Activated T-cell treated with anti-CD3 and anti-CD28 coated beads, Interleukin-2, amount 50 U/mL, for 1 hour (primary cell): ENCODE measurements at places on chromosomes 13 and 19.

DNA sequence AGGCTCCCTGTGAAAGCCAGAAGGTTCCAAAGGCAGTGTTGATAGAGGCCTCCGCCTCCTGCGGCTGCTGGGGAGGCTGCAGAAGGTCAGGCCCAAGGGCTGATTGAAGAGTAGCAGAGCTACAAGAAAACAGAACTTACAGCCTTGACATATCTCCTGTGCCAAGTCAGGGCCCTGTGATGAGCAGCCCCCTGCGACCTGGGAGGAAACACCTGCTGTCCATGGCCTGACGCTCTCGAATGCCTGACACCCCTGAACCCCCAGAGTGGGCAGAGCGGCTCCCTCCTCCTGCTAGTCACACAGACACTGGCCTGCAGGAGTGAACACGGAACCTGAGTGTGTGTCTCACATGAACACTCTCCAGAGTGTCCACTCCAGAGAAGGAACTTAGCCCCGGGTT lies 38.2 kb upstream of the TUBGCP3 start:
- DNase-seq: no peak

DNA sequence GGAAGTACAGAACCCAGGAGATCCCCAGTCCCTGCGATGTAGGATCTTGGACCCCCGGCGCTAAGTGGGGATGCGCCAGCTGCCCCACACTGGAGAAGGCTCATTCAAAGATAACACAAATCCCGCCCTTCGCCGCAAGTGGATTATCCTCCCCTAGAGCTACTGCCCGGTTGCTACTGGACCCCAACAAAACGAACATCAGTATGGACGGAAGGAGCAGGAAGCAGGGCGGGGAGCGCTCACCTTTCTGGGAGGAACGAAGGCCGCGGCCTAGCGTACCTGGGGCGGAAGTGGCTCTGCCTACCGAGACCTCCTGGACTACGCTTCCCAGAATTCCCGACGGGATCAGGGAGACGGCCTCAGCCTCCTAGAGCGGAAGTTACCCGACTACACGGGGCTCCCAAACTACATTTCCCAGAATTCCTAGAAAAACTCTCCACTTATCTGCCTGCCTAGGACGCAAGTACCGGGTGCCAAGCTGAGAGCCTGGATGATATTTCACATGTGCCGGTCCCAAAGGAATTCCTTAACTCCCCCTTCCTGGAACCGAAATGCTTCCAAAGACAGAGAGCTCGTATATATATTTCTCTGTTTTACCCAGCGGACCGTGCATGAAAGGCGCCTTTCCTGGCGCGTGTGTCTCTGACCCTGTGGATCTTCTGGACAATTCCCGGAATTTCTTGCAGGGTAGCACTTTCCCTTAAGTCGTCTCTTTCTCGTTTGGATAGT lies at the start of gene ZNF112:
ZNF112 (minus strand) TSS at position 298 of the 729 bp plus-strand sequence. CDS start 16,141 bp downstream, outside the sequence.
- DNase-seq: no peak

GRCh38 chr19:43754253-43754502 lies 584 bp downstream of the SMG9 start:
- no peak for DNase-seq

GRCh38 chr13:41915081-41915480 lies 45.8 kb downstream of the VWA8 start:
- DNase-seq: no peak

GRCh38 chr13:70666883-70667556 lies 558.8 kb upstream of the KLHL1 start:
- no peak for DNase-seq
